Pancreas (tissue), 10 donors: ENCODE measurements at places on chromosomes 12 and 14.

- no peak for DNase-seq
Observed at GRCh38 chr12:66901138-66901932, 222.5 kb upstream of the GRIP1 start.

GRCh38 chr12:13387101-13387500 lies 190.6 kb downstream of the EMP1 start:
- DNase-seq: no peak

DNA sequence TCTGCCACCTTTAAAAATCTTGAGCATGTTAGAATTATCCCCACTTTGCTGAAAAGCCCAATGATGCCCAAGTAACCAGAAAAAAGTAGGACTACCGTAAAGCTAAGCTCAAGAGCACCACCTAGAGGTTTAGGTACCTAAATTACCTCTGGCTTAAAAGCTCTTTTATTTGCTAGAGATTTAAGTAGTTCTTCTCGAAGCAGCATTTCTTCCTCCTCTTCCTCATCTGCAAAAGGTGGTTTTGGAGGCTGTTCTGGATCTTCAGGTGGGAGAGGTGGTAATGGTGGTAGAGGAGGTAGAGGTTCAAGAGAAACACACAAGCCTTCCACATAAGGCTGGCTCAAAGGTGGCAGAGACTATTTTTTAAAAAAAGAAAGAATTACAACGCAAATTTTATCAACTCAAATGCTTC lies 26.9 kb downstream of the ZFC3H1 start:
- no peak for DNase-seq

DNA sequence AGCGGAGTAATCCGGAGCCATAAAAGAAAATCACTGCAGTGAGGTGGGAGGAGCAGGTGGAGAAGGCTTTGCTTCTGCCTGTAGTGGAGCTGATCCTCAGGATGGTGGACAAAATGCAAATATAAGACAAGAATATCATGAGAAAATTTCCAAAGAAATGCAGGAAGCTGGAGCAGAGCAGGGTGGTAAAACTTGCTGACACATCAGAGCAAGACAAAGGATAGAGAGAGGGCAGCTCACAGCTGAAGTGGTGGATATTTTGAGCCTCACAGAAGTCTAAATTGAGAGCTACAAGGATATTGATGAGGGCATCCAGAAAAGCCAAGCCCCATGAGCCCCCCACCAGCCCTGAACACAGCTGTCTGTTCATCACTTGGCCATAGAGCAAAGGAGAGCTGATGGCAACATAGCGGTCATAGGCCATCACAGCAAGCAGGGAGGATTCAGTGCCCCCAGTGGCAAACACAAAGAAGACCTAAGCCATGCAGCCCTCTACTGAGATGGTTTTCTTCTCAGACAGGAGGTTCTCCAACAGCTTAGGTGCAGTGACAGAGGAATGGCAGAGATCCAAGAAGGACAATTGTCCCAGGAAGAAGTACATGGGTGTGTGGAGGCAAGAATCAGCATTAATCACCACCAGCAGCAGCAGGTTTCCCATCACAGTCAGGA lies 30.0 kb upstream of the ANP32D start:
- no peak for DNase-seq

DNA sequence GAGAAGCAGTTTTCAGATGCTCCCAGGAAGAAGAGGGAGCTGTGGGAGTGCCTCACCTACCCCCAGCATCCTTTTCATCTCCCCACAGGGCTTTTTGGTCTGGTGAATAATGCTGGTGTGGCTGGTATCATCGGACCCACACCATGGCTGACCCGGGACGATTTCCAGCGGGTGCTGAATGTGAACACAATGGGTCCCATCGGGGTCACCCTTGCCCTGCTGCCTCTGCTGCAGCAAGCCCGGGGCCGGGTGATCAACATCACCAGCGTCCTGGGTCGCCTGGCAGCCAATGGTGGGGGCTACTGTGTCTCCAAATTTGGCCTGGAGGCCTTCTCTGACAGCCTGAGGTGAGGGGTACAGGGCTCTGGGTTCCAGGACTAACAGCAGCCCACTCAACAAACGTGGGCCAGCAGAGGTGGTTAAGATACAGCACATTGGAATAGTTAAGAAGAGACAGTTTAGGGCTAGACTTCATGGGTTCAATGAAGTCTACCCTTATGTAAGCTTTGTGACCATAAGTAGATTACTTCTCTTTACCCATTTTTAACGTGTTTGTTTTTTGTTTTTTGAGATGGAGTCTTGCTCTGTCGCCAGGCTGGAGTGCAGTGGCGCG lies 1.5 kb downstream of the RDH5 start:
- no peak for DNase-seq

- no peak for DNase-seq
Observed at GRCh38 chr12:27194644-27195043, 49.4 kb upstream of the STK38L start.

DNA sequence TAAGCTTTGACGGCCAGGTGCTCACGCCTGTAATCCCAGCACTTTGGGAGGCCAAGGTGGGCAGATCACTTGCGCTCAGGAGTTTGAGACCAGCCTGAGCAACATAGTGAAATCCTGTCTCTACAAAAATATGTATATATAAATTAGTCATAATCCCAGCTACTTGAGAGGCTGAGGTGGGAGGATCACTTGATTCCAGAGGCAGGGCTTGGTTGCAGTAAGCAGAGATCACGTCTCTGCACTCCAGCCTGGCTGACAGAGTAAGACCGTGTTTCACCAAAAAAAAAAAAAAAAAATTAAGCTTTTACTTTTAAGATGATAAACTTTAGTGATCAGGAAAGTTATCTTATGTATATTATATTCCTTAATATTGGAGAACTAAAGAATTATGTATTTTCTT lies 18.0 kb upstream of the SNAPC1 start:
- no peak for DNase-seq

GRCh38 chr12:44749566-44749965 lies 126.5 kb downstream of the NELL2 start:
- DNase-seq: no peak

GRCh38 chr14:26897196-26897595 lies 299.4 kb upstream of the NOVA1 start:
- no peak for DNase-seq

DNA sequence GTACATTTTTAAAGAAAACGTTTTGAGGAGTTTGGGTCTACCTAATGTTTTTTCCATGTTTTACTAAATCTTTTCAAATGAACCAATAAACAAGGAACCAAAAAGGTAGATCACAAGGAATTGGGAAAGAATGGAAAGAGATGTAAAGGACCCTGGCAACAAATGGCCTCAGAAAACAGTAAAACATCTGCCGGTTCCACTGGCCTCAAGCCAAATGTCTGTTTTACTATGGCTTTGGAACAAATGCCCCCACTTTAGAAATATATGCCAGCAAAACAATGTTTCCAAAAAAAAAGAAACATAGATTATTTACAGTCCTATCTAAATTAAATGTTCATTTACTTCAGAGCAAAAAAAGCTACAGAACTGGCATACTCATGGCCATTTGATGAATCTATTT lies 3.0 kb downstream of the TRMT5 start:
- no peak for DNase-seq
